Esophagus muscularis mucosa (tissue), 4 donors: ENCODE measurements at places on chromosomes 6 and 20. TPM values are rescaled to one million over a fixed set of nuclear protein-coding genes. Genes with fewer than 3 reads are reported as not detected.

DNA sequence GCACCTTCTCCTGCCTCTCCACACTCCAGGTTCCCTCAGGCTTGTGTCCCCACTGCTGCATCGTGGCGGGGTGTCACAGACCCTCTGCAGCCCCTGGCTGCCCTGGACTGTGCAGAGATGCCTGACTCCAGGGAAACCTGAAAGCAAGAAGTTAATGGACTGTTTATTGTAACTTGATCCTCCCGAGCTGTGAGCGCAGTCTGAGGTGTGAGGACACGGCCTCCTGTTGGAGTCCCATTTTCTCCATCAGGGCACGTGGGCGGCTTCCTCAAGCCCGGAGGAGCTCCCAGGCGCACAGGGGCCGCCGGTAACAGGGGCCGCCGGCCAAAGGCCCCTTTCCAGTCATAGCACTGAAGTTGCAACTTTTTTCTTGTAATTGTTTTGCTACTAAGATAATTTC, 16.9 kb downstream of the RBM38 start:
- no peak for DNase-seq
- H3K4me1 ChIP-seq: peaks cover 38% of the 10 kb centered on the region
- peaks cover 60% of the 10 kb centered on the region for H3K36me3 ChIP-seq
- no peak overlapping the region for H3K4me3 ChIP-seq
- peak overlapping the region; percentile 94 for H3K27ac ChIP-seq

The BMP2 gene
- 8.6 TPM for total RNA-seq

The CTAGE9 gene
- total RNA-seq: not detected

DNA sequence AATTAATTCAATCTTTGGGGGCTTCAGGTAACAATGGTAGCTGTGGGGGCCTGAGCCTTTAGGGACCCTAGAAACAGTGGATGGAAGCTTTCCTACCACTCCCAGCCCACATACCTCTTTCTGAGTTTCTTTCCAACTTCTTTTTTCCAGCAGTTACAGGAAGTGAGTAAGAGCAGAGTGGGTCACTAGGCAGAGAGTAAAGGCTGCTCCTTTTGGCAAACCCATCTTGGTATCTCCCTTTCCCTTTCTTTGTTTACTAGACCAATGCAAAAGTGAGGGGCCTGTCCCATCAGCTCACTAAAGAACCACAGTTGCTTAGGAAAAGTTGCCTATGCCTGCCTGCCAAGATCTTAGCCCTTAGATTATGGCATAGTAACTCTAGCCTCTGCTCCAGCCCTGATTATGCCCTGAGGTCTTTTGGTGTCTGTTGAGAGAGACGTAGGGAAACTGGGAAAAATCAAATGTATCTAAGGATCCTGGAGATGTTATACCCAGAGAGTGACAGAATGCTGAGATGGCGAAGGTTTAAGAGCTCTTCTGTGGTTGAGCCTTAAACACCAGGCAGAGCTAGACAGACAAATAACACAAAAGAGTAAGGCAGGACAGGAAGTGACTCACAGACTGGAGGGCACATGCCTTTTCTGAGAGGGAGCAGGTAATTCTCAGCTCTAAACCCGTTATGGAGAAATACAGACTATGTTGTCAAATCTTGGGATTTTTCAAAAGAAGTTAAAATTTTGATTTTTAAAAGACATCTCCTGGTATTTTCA, 31.3 kb downstream of the TRMT6 start:
- H3K4me3 ChIP-seq: no peak overlapping the region
- no peak overlapping the region for H3K27ac ChIP-seq
- DNase-seq: no peak
- no peaks in the 10 kb centered on the region for H3K27me3 ChIP-seq

DNA sequence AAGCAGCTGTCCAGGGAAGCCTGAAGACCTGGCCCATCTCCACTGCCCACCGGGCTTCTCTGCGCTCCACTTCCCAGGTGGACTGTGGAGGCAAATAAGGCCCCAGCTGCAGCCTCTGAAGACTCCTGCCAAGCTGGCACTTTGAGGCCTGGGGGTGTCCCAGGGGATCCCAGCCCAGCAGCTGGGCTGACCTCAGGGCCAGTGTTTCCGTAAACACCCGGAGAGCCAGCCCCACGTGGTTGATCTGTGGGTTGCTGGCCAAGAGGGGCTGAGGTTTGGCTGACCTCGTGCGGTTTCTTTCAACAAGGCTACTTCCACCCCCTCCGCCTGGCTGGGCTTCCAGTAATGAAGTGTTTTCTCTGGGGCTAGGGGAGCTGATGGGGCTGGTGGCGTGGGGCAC, 12.4 kb upstream of the CCN5 start:
- no peak overlapping the region for H3K4me3 ChIP-seq
- no peaks in the 10 kb centered on the region for H3K36me3 ChIP-seq
- peak overlapping the region; percentile 82 for H3K27ac ChIP-seq
- peak; percentile 94 for DNase-seq
- H3K27me3 ChIP-seq: no peaks in the 10 kb centered on the region
- H3K4me1 ChIP-seq: peaks cover 34% of the 10 kb centered on the region

The TAAR8 gene
- not detected for total RNA-seq

The FNDC11 gene
- total RNA-seq: 0.50 TPM

The KIAA0408 gene
- total RNA-seq: 34.2 TPM

GRCh38 chr6:165663736-165664558, 906 bp upstream of the PDE10A start:
- peaks cover 50% of the 10 kb centered on the region for H3K4me1 ChIP-seq
- DNase-seq: no peak

The THBD gene
- total RNA-seq: 206 TPM

GRCh38 chr6:144346719-144347447, 61.7 kb downstream of the UTRN start:
- peaks cover 56% of the 10 kb centered on the region for H3K4me1 ChIP-seq
- no peaks in the 10 kb centered on the region for H3K27me3 ChIP-seq
- H3K27ac ChIP-seq: peak overlapping the region; percentile 34
- peak; percentile 34 for DNase-seq
- no peak overlapping the region for H3K4me3 ChIP-seq
- no peaks in the 10 kb centered on the region for H3K36me3 ChIP-seq

The OPRM1 gene
- 1.1 TPM for total RNA-seq

DNA sequence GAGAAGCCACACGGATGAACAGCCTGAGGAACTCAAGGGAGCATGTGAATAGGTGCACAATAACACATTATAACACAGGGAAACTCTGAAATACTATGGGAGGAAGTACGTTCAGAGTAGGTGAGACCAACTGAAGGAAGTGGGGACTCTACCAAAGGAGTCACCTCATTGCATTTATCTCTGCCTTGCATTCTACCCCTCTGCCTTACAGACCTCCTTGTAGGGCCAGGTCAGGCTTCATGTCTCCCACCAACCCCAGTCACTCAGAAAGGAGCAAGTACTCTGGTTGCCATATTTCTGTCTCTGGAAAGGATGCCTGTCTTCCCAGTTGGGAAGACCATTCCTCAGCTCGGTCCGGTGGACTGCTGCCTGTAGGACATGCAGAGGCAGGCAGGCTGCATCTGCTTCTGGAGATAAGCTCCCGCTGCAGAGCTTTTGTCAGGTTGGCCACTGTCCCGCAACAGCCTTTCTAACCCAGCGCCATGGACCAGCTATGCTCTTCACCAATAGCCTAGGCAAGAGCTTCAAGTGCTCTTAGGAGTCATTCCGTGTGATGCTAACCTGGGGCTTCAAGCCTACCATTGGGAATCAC, 51.6 kb upstream of the ASIP start:
- H3K27ac ChIP-seq: no peak overlapping the region
- H3K4me1 ChIP-seq: peaks cover 5% of the 10 kb centered on the region
- DNase-seq: peak; percentile 53
- no peaks in the 10 kb centered on the region for H3K36me3 ChIP-seq
- H3K27me3 ChIP-seq: no peaks in the 10 kb centered on the region

DNA sequence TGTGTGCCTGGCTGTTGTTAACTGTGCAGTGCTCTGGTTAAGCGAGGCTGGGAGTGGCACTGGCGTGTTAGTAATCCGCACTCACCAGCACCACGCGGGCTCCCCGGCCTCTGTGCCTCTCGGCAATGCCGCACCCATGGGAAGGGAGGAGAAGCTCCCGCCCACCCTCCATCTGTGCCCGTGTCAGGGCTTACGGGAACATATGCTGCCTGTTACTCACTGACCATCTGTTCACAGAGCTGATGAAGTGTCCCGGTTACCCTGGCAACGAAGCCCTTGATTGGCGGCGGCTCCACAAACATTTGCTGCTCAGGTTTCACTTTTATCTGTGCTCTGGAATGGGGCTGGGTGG, 114.7 kb downstream of the PSMB1 start:
- H3K4me1 ChIP-seq: peaks cover 23% of the 10 kb centered on the region
- peak overlapping the region; percentile 43 for H3K4me3 ChIP-seq
- DNase-seq: peak; percentile 96
- H3K27ac ChIP-seq: no peak overlapping the region

The HCK gene
- total RNA-seq: 9.0 TPM

The DACT2 gene
- 2.5 TPM for total RNA-seq

DNA sequence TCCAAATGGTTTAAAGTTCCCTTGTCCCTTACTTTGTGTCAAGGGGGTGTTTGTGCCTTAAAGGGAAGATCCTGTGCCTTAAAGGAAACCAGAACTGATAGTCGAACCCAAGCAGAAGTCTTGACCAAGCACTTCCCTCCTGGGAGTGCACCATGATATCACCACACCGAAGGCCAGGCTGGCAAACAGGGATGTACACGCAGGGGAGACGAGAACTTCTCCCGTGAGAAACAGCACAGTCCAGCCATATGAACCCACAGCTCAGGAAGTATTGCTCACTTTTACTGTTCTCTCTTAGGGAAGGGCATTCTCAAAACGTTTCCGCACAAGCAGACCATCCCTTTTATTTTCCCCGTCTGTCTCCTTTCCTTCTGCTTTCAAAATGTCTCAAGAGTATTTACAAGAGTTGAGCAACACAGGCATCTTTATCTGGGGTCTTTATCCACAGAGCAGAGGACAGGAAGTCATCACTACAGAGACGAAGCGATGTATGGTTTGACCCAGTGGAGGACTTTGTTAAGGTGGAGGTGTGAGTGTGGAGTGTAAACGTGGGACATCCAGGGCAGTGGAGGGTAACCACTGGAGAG, 12.8 kb upstream of the SERPINB1 start:
- peak overlapping the region; percentile 39 for H3K4me3 ChIP-seq
- H3K4me1 ChIP-seq: peaks cover 25% of the 10 kb centered on the region
- peak; percentile 91 for DNase-seq
- H3K27ac ChIP-seq: peak overlapping the region; percentile 63

DNA sequence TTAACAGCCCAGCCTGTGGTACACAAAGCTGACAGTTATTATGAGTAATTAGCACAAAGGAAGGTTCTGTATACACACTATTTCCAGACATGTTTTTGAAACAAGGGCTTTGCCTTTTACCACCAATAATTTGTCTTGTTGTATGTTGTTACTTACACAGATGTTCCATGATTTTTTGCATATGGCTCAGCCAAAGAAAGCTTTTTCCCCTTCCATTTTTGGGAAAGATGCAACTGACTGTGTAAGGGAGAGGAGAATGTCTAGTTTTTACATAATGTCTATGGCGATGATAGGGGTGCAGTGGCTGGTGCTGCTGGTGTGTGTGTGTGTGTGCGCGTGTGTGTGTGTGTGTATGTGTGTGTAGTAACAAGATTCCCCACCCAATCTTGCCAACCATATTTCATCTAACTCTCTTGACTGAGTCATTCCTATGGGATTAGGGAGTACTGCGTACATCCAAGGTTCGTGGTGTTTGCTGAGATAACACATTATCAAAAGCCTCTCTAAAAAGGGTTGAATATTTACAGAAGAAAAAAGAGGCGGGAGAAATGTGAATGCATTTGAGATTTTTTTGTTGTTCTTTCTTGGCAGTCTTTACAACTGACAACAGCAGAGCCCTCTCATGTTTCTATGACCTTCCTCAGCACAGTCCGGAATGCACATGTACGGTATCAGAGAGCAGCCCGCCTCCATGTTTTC, 192.2 kb downstream of the GMPR start:
- H3K4me1 ChIP-seq: peaks cover 36% of the 10 kb centered on the region
- H3K36me3 ChIP-seq: no peaks in the 10 kb centered on the region
- no peak overlapping the region for H3K4me3 ChIP-seq
- no peak for DNase-seq
- H3K27me3 ChIP-seq: no peaks in the 10 kb centered on the region
- H3K27ac ChIP-seq: no peak overlapping the region

DNA sequence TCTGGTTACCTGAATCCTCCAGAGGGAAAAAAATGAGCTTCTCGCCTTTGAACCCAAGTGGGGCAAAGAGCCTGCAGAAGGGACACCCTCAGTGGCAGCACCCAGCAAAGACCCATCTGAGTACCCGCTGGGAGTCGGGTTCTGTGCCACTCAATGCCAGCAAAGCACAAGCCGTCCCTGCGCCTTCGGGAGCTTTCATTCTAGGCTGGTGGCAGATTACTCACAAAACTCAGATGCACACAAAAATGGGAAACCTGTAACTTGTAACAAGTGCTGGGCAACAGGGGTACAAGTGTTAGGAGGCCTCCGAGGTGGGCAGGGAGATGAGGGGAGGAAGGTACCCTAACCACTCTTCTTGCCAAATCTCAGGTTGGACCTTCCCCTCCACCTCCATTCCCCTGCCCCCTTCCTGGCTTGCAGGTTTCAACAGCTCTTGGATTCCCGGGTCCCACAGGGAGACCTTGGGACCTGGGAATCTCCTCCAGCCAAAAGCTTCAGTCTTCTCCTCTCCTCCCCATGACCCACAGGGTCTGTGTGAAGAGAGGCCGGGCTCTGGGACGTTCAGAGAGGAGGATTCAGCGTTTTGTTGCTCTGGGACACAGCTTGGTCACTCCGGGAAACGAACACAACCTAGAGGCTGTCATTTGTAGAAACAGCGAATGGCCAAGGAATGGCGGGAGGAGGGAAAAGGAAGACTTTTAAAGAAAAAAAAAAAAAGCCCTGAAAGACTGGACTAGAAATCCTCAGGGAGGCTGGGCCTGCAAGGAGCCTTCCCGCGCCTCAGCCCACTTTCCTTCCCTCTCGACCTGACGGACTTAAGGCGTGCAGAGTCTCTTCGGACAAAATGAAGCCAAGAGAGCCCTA, 1.2 kb upstream of the PARD6B start:
- H3K27me3 ChIP-seq: no peaks in the 10 kb centered on the region
- H3K4me3 ChIP-seq: peak overlapping the region; percentile 91
- peak overlapping the region; percentile 62 for H3K27ac ChIP-seq
- no peaks in the 10 kb centered on the region for H3K36me3 ChIP-seq
- H3K4me1 ChIP-seq: peaks cover 26% of the 10 kb centered on the region

The GRM4 gene
- not detected for total RNA-seq

DNA sequence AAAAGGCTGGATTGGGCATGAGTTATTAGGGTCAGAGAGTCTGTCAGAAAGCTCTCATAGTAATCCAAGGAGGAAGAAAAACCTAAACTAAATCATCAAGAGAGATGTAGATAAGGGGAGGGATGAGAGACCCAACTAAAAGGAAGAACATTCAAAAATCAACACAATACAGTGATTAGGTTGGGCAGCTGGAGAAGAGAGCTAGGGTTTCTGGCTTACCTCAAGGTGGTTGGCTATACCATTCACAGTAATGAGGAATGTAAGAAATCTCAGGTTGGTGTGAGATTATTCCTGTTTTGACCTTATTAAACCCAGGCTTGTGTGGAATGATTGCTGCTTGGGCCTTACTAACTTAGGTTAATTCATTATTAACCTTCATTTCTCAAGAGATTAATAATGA, 6.2 kb upstream of the COX7A2 start:
- no peaks in the 10 kb centered on the region for H3K27me3 ChIP-seq
- no peak overlapping the region for H3K27ac ChIP-seq
- H3K4me1 ChIP-seq: peaks cover 3% of the 10 kb centered on the region
- DNase-seq: no peak
- no peak overlapping the region for H3K4me3 ChIP-seq
